ENCODE measurements at places on chromosomes 16 and 17. TPM values are rescaled to one million over a fixed set of nuclear protein-coding genes. Genes with fewer than 3 reads are reported as not detected.

VAT1L gene
- total RNA-seq: 1.7 TPM

KRTAP2-3 gene
- total RNA-seq: not detected

C17orf107 gene
- total RNA-seq: 1.3 TPM

MYH13 gene
- total RNA-seq: not detected

All from vein endothelial cell (primary cell).